ENCODE measurements at places on chromosomes 16 and 17. TPM values are rescaled to one million over a fixed set of nuclear protein-coding genes. Genes with fewer than 3 reads are reported as not detected.

DNA sequence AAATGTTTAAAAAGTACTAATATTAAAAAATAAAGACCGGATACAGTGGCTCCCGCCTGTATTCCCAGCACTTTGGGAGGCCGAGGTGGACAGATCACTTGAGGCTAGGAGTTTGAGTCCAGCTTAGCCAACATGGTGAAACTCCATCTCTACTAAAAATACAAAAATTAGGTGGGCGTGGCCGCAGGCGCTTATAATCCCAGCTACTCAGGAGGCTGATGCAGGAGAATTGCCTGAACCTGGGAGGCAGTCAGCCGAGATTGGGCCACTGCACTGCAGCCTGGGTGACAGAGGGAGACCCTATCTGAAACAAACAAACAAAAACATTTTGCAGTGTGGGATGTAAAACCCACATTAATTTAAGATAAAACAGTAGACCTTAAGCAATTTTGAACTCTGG lies 11.8 kb downstream of the CDC27 start:
- DNase-seq = no peak

GRCh38 chr17:75404223-75404730 lies 1.2 kb downstream of the GRB2 start:
- no peak for DNase-seq

GRCh38 chr17:75457047-75457654 lies 716 bp downstream of the TMEM94 start:
- DNase-seq = no peak

DNA sequence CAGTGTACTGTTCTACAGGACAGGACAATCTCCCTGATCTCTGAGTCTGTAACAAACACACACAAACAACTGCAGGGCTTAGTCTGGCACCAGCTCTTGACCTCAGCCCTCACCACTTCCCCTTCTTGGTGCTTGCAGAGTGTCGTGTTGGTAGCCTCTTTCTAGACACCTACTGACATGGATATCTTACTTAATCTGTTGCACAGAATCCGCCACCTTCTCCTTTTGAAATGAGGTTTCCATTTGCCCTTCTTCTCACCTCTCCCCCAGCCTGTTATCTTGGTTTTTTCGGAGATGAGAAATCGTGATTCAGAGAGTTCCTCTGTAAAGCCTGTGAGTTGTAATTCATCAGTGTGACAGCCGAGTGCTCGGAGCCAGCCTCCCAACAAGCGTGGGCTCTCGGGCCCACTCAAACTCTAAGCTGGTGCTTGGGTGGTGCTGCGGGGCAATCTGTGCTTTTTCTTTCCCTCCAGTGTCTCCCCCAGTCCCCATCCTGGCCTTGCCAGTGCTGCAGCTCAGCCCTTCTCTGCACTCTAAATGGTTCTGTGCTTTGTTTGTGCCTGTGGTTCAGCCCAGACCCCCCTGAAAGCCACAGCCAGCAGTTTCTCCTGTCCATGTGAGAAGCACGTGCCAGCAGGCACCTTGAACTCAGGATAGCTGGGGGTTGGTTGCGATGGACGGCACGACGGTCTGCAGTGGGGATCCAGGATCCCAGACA lies 28.1 kb downstream of the KIAA0513 start:
- no peak for DNase-seq

The CAVIN1 gene
- total RNA-seq = 58.5 TPM

The ALDOC gene
- 20.8 TPM for total RNA-seq

- DNase-seq = no peak
These were observed 2.2 kb upstream of the EFTUD2 start for GRCh38 chr17:44901411-44901921.

The CTRB1 gene
- total RNA-seq = not detected

DNA sequence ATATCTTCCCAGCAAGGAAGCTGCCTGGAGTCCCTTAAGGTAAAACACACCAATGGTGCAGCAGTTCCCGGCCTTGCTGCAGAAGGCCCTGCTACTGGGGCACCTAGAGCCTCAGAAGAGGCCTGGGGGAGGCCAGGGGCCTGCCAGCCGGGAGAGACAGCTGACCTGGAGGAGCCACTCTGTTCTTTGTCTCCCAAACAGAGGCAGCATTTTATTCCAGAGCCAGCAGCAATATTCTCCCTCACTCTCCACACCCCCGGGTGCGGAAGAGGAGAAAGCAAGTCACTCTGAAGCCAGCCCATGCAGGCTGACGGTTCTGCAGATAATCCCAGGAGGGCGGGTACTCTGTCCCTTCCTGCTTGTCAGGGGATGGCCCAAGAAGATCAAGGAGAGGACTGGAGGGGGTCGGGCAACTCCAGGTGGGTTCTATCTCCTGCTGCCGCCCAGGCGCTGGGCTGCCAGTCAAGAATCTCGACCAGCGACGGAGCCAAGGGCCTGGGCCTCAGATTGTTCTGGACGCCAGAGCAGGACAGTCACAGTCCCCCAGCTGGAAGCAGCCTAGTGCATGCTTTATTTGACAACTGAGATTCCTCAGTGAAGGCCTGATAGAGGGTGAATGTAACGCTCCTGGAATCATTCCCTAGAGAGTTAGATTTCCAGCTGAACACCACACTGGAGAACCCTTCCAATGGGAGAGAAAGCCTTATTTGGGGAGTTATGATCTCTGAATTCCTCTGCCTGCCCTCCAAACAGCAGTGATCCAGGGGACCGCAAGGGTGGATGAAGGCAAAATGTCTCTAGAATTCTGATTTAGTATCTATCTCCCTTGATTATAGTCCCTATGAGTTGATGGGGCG lies 1.1 kb upstream of the KIFC3 start:
- DNase-seq = no peak
